ENCODE measurements at places on chromosomes 13 and 19. TPM values are rescaled to one million over a fixed set of nuclear protein-coding genes. Genes with fewer than 3 reads are reported as not detected.
A peak's percentile ranks its signal among the peaks of the same experiment; 100 is the strongest.

GRCh38 chr13:46181840-46182490 is at the start of gene LCP1:
LCP1 (minus strand) TSS chr13:46182177; CDS start chr13:46159662, 22,515 bp downstream.
- peak within 1 kb of the TSS; percentile 14 for H3K4me3 ChIP-seq
- H3K27ac ChIP-seq = peak within 1 kb of the TSS; percentile 89
- no peaks in the 10 kb centered on the region for H3K36me3 ChIP-seq
- no peaks in the 10 kb centered on the region for H3K27me3 ChIP-seq
- no peaks in the 10 kb centered on the region for H3K4me1 ChIP-seq

GRCh38 chr19:9149997-9150396 is 9.8 kb downstream of the ZNF317 start:
- H3K4me1 ChIP-seq = no peaks in the 10 kb centered on the region
- no peak overlapping the region for H3K4me3 ChIP-seq
- no peaks in the 10 kb centered on the region for H3K27me3 ChIP-seq
- no peak overlapping the region for H3K27ac ChIP-seq
- H3K36me3 ChIP-seq = no peaks in the 10 kb centered on the region

NAA16 gene
- total RNA-seq = 24.5 TPM

RFX1 gene
- 2.2 TPM for total RNA-seq

DNA sequence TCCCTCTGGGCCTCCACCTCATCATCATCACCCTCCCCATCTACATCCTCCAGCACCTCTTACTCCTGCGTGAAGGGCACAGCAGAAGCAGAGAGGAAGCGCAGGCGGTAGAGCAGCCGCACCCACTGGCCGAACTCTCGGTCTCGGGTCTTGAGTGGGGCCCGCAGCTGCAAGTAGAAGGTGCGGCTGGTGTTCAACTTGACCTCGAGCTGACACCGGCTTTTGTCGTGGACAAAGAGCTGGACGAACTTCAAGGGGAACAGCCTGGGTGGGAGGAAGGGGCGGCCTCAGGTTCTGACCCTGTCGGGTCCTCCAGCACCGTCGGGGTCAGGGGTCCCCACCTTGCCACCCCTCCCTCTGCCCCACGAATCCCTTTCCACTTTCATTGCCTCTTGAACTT is 8.7 kb upstream of the EMC10 start:
- no peak overlapping the region for H3K27ac ChIP-seq
- peak; percentile 3 for DNase-seq
- H3K4me1 ChIP-seq = no peaks in the 10 kb centered on the region
- no peak overlapping the region for H3K4me3 ChIP-seq

- H3K4me3 ChIP-seq = no peak overlapping the region
- no peak overlapping the region for H3K27ac ChIP-seq
- H3K4me1 ChIP-seq = no peaks in the 10 kb centered on the region
- no peak for DNase-seq
Observed at GRCh38 chr13:112341446-112341845, 34.7 kb upstream of the SPACA7 start.

GRCh38 chr19:55592391-55593090 is 6.8 kb downstream of the FIZ1 start:
- no peaks in the 10 kb centered on the region for H3K4me1 ChIP-seq
- no peak overlapping the region for H3K4me3 ChIP-seq
- no peak overlapping the region for H3K27ac ChIP-seq
- no peaks in the 10 kb centered on the region for H3K27me3 ChIP-seq
- H3K36me3 ChIP-seq = no peaks in the 10 kb centered on the region
- DNase-seq = no peak

- H3K4me3 ChIP-seq = peak overlapping the region; percentile 73
- peak overlapping the region; percentile 95 for H3K27ac ChIP-seq
- H3K27me3 ChIP-seq = no peaks in the 10 kb centered on the region
- DNase-seq = no peak
- H3K36me3 ChIP-seq = no peaks in the 10 kb centered on the region
- peaks cover 17% of the 10 kb centered on the region for H3K4me1 ChIP-seq
Observed at GRCh38 chr19:45884682-45885555, 1.0 kb downstream of the IRF2BP1 start.

DNA sequence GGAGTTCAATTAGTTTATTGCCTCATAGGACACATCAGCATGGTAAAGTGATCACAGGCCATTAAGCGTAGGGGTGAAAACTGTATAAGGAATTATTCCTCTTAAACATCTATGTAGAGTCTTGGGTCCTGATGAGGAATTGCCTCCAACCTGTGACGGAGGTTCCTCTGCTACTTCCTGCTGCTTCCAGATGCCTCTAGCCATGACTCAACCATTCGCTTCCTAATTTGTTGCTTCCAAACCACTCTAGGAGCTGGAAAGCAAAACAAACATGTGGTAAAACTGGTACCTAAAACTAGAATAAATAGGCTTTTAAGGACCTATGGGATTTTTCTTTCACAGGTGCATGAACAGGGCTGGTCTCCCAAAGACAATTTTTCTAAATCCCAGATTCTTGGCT is 253.8 kb downstream of the KLF12 start:
- H3K36me3 ChIP-seq = no peaks in the 10 kb centered on the region
- H3K27ac ChIP-seq = no peak overlapping the region
- H3K4me3 ChIP-seq = no peak overlapping the region

DNA sequence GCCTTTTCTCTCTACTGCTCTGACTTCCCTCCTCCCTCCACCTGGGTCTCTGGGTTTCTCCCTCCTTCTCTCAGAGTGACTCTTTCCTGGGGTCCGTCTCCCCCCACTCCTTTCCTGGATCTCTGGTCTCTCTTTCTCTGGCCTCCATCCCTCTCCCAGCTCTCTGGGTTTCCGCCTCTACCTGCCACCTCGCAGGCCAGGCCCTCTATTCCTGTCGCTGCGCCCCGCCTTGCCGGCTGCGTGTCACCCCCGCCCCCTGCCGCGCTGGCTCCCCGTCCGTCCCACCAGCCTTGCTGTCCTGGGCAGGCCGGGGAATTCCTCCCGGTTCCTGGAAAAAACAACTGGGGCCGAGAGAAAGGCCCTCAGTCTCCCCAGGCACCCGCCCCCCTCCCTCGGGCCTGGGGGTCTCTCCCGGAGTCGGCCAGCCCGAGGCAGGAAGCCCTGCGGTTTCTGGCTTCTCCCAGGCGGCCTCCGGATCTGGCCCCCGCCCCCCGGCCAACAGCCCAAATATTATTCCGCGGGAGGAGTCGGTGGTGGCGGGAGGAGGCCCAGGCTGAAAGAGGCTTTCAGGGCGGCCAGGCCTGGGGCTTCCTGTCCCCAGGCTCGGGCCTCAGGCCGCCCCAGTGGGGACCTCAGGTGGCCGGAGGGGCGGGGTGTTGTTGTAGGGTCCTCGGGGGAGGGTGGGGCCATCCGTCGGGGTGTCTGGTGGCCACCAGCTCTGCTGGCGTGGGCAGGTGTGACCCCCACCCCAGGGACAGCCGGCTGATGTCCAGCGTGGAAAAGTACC is 9.3 kb downstream of the IRF2BP1 start:
- no peaks in the 10 kb centered on the region for H3K36me3 ChIP-seq
- peak overlapping the region; percentile 94 for H3K27ac ChIP-seq
- H3K4me3 ChIP-seq = no peak overlapping the region
- peaks cover 31% of the 10 kb centered on the region for H3K4me1 ChIP-seq
- DNase-seq = peak; percentile 84

ZNF723 gene
- not detected for total RNA-seq

CLIP3 gene
- total RNA-seq = 12.8 TPM

CLEC11A gene
- 30.3 TPM for total RNA-seq

GRCh38 chr13:53545340-53545941 is 516.8 kb downstream of the OLFM4 start:
- no peaks in the 10 kb centered on the region for H3K27me3 ChIP-seq
- DNase-seq = no peak
- H3K4me1 ChIP-seq = no peaks in the 10 kb centered on the region
- H3K36me3 ChIP-seq = no peaks in the 10 kb centered on the region
- H3K4me3 ChIP-seq = no peak overlapping the region

GRCh38 chr19:15469513-15470297 is 5.4 kb upstream of the RASAL3 start:
- H3K4me3 ChIP-seq = no peak overlapping the region
- peaks cover 28% of the 10 kb centered on the region for H3K27me3 ChIP-seq
- no peaks in the 10 kb centered on the region for H3K4me1 ChIP-seq
- H3K27ac ChIP-seq = no peak overlapping the region
- H3K36me3 ChIP-seq = no peaks in the 10 kb centered on the region

DNA sequence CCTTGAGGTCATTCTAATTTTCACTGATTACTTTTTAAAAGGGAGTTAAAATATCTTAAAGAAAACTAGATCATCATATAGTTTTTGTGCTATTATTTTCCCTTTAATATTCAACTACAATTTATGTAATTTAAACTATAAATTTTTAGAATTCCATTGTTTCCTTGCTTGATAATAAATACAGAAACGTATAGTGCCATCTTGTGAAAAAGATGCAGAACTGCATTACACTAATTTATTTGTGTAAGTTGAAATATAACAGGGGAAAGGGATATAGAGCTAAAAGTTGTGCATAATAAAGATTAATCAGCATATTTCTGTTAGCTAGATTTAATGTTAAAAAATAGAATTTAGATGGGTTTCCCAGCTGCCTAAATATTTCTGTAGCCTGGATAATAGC is 61.5 kb upstream of the TDRD3 start:
- DNase-seq = no peak
- H3K27ac ChIP-seq = no peak overlapping the region
- H3K4me3 ChIP-seq = no peak overlapping the region
- H3K36me3 ChIP-seq = no peaks in the 10 kb centered on the region

ZNF85 gene
- total RNA-seq = 12.9 TPM

PALM gene
- total RNA-seq = 34.9 TPM

GRCh38 chr19:42255766-42256745 is 1.1 kb upstream of the ERF start:
- H3K4me1 ChIP-seq = peaks cover 20% of the 10 kb centered on the region
- H3K27me3 ChIP-seq = no peaks in the 10 kb centered on the region
- DNase-seq = peak; percentile 74

DNA sequence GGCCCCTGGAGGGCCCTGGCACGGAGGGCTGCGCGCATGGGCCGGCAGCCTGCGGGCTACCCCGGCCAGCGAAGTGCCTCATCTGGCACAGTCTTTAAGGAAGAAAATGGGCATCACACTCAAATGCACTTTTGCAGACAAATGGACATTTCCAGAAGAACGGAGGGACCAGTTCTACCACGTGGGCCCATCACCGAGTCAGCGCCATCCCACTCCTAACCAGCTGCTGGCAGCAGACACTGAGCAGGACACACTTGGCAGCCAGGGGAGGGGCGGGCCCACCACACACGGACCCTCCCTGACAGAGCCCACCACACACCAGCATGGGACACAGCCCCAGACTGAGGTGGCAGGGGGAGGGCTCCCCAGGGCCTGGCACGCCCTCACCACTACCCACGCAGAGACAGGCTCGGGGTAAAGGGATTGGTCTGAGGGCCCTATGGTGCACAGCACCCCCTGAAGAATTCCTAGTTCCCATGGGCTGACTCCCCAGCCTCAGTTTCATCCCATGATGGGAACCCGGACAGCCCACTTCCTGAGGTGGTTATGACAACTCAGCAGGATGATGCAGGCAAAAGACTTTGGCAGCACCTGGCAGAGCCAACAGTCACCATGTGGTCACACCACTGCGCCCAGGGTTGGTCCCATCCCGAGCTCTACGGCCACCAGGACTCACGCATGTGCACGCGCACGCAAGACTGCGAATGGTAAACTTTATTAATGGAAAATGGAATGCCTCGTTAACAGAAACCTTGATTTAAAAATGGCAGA is 18.7 kb upstream of the TINCR start:
- peaks cover 3% of the 10 kb centered on the region for H3K4me1 ChIP-seq
- no peak overlapping the region for H3K4me3 ChIP-seq
- DNase-seq = no peak

DNA sequence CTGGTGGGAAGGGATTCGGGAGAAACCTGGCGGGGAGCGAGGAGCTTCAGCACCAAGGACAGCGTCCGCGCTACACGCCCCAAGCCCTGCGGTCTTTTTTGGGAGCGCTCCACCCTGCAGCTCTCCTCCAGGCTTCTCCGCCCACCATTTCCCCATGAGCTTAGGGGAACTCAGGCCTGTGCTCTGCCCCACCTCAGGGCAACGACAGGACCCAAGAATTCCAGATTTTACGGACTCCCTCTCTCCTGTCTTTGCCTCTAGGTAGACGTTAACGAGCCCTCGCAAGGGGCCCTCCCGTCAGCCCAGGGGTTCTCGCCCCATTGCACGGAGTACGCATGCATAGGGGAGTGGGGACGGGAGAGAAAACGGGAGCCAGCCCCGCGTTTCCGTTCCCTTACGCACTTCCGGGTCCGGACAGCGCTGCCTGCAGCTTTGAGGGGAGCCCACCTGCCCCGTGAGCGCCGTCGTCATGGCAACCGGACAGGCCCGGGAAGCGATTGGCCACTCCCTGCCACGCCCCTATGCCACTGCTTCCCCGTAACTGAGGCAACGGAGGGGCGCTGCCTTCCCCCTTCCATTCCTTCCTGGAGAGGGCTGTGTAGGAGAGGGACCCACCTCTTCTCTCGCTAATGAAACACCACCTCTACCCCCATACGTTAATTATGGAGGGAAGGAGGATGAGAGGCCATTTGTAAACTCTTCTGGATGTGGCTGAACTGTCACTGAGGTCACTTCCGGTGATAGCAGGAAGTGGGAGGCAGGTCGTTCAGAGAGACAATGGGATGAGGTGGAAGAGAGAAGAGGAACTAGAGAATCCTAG is 20.8 kb downstream of the NOVA2 start:
- peak overlapping the region; percentile 14 for H3K4me3 ChIP-seq
- DNase-seq = peak; percentile 85
- no peak overlapping the region for H3K27ac ChIP-seq
- no peaks in the 10 kb centered on the region for H3K36me3 ChIP-seq
- peaks cover 5% of the 10 kb centered on the region for H3K27me3 ChIP-seq

DNA sequence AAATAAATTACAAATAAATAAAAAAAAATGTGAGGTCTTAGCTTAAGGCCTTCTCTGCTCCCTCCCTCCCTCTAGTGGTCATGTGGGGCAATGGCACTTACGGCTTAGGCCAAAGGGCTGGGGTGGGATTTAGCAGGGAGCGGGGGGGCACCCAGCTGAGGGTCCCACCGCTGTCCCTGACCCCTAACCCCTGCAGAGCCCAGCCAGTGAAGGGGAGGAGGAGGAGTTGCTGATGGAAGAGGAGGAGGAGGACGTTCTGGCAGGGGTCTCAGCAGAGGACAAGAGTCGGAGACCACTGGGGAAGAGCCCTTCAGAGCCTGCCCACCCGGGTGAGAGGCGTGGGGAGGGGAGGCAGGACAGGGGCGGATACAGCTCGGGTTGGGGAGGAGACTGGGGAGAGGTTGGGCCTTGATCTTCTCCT is 9.3 kb downstream of the MPND start:
- peak; percentile 83 for DNase-seq
- no peak overlapping the region for H3K4me3 ChIP-seq
- no peak overlapping the region for H3K27ac ChIP-seq
- H3K36me3 ChIP-seq = no peaks in the 10 kb centered on the region
- H3K4me1 ChIP-seq = no peaks in the 10 kb centered on the region

DNA sequence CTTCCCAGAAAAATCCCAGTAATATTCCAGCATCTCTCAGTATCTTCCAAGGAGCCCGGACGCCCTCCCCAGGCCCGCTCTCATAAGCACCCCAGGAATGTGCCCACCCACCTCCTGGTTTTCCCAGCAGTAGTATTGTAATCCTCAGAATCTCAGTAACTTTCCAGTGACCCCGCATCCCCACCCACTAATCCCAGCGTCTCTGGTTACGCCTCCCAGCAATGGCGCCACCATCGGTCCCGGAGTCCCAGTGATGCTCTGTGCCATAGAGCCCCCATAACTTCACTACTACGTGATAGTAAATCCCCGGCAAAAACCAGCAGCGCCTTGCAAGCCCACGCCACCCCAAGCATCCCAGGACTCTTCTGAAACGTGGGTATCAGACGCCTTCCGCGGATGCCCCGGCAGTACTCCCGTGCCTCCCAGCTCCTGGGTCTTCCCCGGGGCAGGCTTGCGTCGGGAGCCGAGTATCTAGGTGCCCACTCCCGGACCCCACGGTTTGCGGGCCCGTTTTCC is 928 bp upstream of the PNPLA6 start:
- DNase-seq = peak; percentile 85
- H3K27ac ChIP-seq = peak overlapping the region; percentile 87
- H3K4me3 ChIP-seq = peak overlapping the region; percentile 27
- no peaks in the 10 kb centered on the region for H3K27me3 ChIP-seq

Data from hepatocyte (in vitro differentiated cells).